B cell (primary cell): ENCODE measurements at places on chromosomes 6 and 20. TPM values are rescaled to one million over a fixed set of nuclear protein-coding genes. Genes with fewer than 3 reads are reported as not detected.

The CST5 gene
- polyA plus RNA-seq, result not detected in 2 replicates

The HACE1 gene
- polyA plus RNA-seq, result 7.5 and 8.7 TPM in 2 replicates

The CYP24A1 gene
- polyA plus RNA-seq, result not detected in 2 replicates

The KHDRBS2 gene
- polyA plus RNA-seq, result 8.9 and 12.2 TPM in 2 replicates

The TRIM10 gene
- not detected in 2 replicates for polyA plus RNA-seq

The PRR18 gene
- polyA plus RNA-seq, result 0.03 TPM in 1 of 2 replicates, not detected in the other

The HLA-DOA gene
- 191 and 338 TPM in 2 replicates for polyA plus RNA-seq

The ZCCHC3 gene
- 7.7 and 12.8 TPM in 2 replicates for polyA plus RNA-seq

The TNFAIP3 gene
- polyA plus RNA-seq, result 86.2 and 177 TPM in 2 replicates

The ENPP4 gene
- polyA plus RNA-seq, result 2.9 and 3.3 TPM in 2 replicates

The RSPO3 gene
- polyA plus RNA-seq, result not detected in 2 replicates

The POM121L2 gene
- polyA plus RNA-seq, result not detected in 2 replicates

The KIAA0408 gene
- polyA plus RNA-seq, result 0.25 and 0.58 TPM in 2 replicates

The PRSS16 gene
- 0.78 and 1.3 TPM in 2 replicates for polyA plus RNA-seq

The SERINC1 gene
- polyA plus RNA-seq, result 17.2 and 63.7 TPM in 2 replicates

The CCN6 gene
- not detected in 2 replicates for polyA plus RNA-seq

The KIF6 gene
- not detected in 2 replicates for polyA plus RNA-seq

The PCK1 gene
- polyA plus RNA-seq, result not detected in 2 replicates

The KHDC3L gene
- not detected in 2 replicates for polyA plus RNA-seq

The RAB44 gene
- 0.16 and 0.25 TPM in 2 replicates for polyA plus RNA-seq

The PTCRA gene
- not detected in 2 replicates for polyA plus RNA-seq
